Lower lobe of right lung (tissue), 2 donors: ENCODE measurements at places on chromosomes 1 and 21. TPM values are rescaled to one million over a fixed set of nuclear protein-coding genes. Genes with fewer than 3 reads are reported as not detected.

DNA sequence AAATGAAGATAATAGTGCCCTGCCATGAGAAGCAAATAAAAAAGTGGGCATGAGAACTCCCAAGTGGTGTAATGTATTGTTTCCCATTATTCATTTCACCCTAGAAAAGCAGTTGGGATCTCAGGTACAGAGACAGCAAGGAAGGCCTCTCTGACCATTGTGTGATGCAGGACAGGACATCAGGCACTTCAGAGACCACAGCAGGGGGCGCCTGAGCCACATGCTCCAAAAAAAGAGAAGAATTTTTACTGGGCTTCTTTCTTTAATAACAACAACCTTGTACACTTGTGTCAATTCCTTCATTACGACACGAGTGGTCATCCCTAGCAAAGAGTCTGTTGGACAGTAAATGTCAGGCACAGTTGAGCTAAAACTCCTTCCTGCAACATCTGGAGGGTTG, 533.3 kb downstream of the OMA1 start:
- H3K4me1 ChIP-seq: no peaks in the 10 kb centered on the region
- H3K27me3 ChIP-seq: no peaks in the 10 kb centered on the region
- H3K36me3 ChIP-seq: no peaks in the 10 kb centered on the region
- H3K4me3 ChIP-seq: no peak overlapping the region
- DNase-seq: no peak

GRCh38 chr21:34790341-34790740, 121.5 kb downstream of the CLIC6 start:
- H3K36me3 ChIP-seq: peaks cover 43% of the 10 kb centered on the region
- H3K4me1 ChIP-seq: peaks cover 7% of the 10 kb centered on the region
- no peak overlapping the region for H3K4me3 ChIP-seq
- no peaks in the 10 kb centered on the region for H3K27me3 ChIP-seq
- no peak overlapping the region for H3K27ac ChIP-seq

GRCh38 chr1:245673881-245674414, 519.2 kb downstream of the KIF26B start:
- no peak for DNase-seq
- H3K4me3 ChIP-seq: no peak overlapping the region
- no peaks in the 10 kb centered on the region for H3K36me3 ChIP-seq
- no peak overlapping the region for H3K27ac ChIP-seq
- no peaks in the 10 kb centered on the region for H3K4me1 ChIP-seq

- no peak for DNase-seq
- no peaks in the 10 kb centered on the region for H3K4me1 ChIP-seq
- H3K36me3 ChIP-seq: no peaks in the 10 kb centered on the region
- no peaks in the 10 kb centered on the region for H3K27me3 ChIP-seq
- H3K4me3 ChIP-seq: no peak overlapping the region
Observed at GRCh38 chr1:78408192-78408591, 82.6 kb upstream of the PTGFR start.

DNA sequence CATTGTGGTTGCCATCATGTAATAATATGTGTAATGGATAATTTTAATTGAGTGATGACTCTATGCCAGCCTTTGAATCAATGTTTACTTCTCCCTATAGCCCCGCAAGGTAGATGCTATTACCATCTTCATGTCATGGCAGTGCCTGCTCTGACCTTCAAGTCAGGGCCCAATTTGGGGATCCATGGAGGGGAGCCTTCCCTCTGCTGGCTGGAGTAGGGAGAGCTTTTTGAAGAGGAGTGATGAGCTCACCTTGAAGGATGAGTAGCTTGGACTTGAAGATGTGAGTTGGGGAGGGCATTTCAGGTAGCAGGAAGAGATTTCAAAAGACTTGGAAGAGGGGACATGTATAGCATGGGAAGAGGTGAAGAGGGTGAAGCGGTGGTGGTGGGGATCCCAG, 189.2 kb downstream of the FOXD2 start:
- H3K4me1 ChIP-seq: no peaks in the 10 kb centered on the region
- peaks cover 2% of the 10 kb centered on the region for H3K27me3 ChIP-seq
- no peaks in the 10 kb centered on the region for H3K36me3 ChIP-seq
- no peak for DNase-seq
- no peak overlapping the region for H3K27ac ChIP-seq

GRCh38 chr1:246565751-246566127, 322 bp downstream of the TFB2M start:
- DNase-seq: no peak
- peaks cover 21% of the 10 kb centered on the region for H3K36me3 ChIP-seq
- no peaks in the 10 kb centered on the region for H3K27me3 ChIP-seq
- peak overlapping the region; percentile 96 for H3K27ac ChIP-seq
- H3K4me1 ChIP-seq: peaks cover 53% of the 10 kb centered on the region

- no peaks in the 10 kb centered on the region for H3K36me3 ChIP-seq
- DNase-seq: no peak
- no peak overlapping the region for H3K4me3 ChIP-seq
- H3K27ac ChIP-seq: no peak overlapping the region
Observed at GRCh38 chr1:198490224-198490623, 50.3 kb downstream of the ATP6V1G3 start.

GRCh38 chr1:59017501-59018231, 233.8 kb upstream of the JUN start:
- H3K4me1 ChIP-seq: peaks cover 29% of the 10 kb centered on the region
- H3K27ac ChIP-seq: no peak overlapping the region
- DNase-seq: no peak
- H3K27me3 ChIP-seq: no peaks in the 10 kb centered on the region

DNA sequence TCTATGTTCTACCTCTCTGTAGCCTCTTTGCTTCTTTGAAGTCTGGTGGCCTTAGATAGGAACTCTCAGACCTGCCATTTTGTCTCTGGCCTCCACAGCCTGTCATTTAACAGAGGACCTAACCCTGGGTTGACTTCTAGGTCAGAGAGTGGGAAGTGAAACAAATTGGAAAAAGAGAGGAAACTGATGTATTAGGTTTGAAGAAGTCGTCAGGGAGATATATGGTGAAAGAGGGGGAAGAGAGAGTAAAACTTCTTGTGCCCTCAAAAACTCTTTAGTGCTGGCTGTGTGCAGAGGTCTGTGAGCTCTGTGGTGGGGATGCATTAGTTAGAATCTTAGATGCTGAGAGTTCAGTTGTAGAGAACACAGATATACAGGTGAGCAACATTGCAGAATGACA, 30.2 kb upstream of the CD1D start:
- no peak for DNase-seq
- peaks cover 23% of the 10 kb centered on the region for H3K4me1 ChIP-seq
- H3K4me3 ChIP-seq: no peak overlapping the region
- peak overlapping the region; percentile 56 for H3K27ac ChIP-seq
- H3K27me3 ChIP-seq: no peaks in the 10 kb centered on the region

GRCh38 chr1:25816112-25816718, 3.5 kb upstream of the MTFR1L start:
- no peak for DNase-seq
- H3K27me3 ChIP-seq: no peaks in the 10 kb centered on the region
- H3K36me3 ChIP-seq: peaks cover 45% of the 10 kb centered on the region
- H3K27ac ChIP-seq: no peak overlapping the region
- H3K4me1 ChIP-seq: peaks cover 22% of the 10 kb centered on the region

DNA sequence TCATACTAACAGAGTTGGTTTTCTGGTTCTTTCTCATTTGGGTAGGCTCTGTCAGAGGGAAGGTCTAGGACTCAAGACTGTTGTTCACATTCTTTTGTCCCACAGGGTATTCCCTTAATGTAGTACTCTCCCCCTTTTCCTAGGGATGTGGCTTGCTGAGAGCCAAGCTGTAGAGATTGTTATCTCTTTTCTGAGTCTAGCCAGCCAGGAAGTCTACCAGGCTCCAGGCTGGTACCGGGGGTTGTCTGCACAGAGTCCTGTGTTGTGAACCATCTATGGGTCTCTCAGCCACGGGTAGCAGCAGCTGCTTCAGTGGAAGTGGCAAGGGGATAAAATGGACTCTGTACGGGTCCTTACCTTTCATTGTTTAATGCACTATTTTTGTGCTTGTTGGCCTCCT, 226.4 kb downstream of the LBR start:
- DNase-seq: no peak
- H3K4me1 ChIP-seq: no peaks in the 10 kb centered on the region
- H3K4me3 ChIP-seq: no peak overlapping the region
- no peaks in the 10 kb centered on the region for H3K27me3 ChIP-seq
- no peak overlapping the region for H3K27ac ChIP-seq

SPRR1B gene
- total RNA-seq: not detected

KCNK1 gene
- 9.7 TPM for total RNA-seq

ZNF496 gene
- 16.9 TPM for total RNA-seq

KCNQ4 gene
- total RNA-seq: 0.89 TPM

ITLN2 gene
- 30.7 TPM for total RNA-seq

ALPL gene
- 123 TPM for total RNA-seq

SAMSN1 gene
- 21.5 TPM for total RNA-seq

AKR7A2 gene
- total RNA-seq: 37.4 TPM

EPHB2 gene
- 5.0 TPM for total RNA-seq
